ENCODE measurements at places on chromosomes 1 and 21. TPM values are rescaled to one million over a fixed set of nuclear protein-coding genes. Genes with fewer than 3 reads are reported as not detected.

The DMBX1 gene
- total RNA-seq, result not detected

The PLXNA2 gene
- 37.5 TPM for total RNA-seq

The ILDR2 gene
- not detected for total RNA-seq

The ADAMTS5 gene
- 120 TPM for total RNA-seq

The ANGPTL1 gene
- total RNA-seq, result 71.9 TPM

The HAO2 gene
- not detected for total RNA-seq

Data from subcutaneous adipose tissue (tissue), 4 donors.